Stimulated activated CD4-positive, alpha-beta T cell treated with anti-CD3 and anti-CD28 coated beads, Interleukin-1b, Interleukin-23, amount 100 ng/mL, for 1 hour (primary cell): ENCODE measurements at places on chromosomes 3 and 15.

DNA sequence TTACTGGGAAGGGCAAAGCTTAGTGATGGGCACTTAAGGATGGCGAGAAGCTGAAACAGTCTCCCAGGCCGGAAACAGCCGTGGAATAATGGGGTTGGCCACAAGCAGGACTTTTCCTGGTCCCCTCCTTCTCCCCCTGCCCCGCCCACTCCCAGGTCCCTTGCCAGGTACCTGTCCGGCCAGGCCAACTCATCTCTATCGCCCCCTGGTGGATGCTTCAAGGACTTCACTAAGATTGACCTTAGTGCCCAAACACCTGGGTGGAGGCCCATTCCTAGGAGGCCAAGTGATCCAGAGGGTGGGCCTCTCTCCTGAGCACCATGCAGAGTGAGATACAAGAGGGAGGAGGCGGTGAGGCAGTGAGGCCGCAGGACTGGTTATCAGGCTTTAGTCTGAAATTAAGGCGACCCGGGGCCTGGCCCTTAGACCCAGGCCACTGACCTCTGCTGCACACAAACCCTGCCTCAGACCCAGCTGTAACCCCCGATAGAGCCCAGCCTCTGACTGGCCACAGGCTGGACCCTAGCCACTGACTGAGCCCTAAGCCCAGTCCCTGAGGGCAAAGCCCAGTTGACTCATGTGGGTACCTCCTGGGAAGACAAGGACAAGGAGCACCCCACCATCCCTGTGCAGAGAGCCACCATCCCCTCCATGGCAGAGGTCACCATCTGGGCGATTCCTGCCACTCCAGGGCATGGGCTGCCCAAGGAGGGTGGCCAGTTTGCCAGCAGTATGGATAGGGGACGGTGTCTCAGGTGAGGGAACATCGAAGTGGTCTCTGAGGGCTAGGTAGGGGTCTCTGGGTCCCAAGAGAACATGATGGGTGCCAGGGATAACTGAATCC, 37.6 kb downstream of the VIPR1 start:
- DNase-seq: peak; percentile 38

DNA sequence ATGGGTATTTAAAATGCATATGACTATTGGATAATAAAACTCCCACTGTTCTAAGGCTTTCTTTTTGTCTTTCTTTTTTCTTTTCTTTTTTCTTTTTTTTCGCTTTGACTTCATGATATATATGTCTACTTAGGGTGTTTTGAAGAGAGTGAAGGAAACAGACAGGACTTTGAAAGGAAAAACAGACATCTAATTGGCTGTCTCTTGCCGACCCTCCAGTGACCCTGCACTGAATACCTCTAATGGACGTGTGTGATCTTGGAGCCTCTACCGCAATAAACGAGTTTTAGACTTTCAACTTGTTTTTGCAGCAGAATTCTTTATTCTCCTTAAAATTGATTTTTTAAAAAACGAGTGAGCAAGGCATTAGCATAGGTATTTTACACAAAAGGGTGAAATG, 158.1 kb upstream of the NR2F2 start:
- no peak for DNase-seq

GRCh38 chr3:106299300-106300098, 430.7 kb upstream of the CBLB start:
- no peak for DNase-seq

GRCh38 chr3:127175272-127175671, 17.7 kb upstream of the PRR23E start:
- DNase-seq: no peak

- no peak for DNase-seq
These were observed 2.9 kb upstream of the TBC1D5 start for GRCh38 chr3:17745301-17745700.

DNA sequence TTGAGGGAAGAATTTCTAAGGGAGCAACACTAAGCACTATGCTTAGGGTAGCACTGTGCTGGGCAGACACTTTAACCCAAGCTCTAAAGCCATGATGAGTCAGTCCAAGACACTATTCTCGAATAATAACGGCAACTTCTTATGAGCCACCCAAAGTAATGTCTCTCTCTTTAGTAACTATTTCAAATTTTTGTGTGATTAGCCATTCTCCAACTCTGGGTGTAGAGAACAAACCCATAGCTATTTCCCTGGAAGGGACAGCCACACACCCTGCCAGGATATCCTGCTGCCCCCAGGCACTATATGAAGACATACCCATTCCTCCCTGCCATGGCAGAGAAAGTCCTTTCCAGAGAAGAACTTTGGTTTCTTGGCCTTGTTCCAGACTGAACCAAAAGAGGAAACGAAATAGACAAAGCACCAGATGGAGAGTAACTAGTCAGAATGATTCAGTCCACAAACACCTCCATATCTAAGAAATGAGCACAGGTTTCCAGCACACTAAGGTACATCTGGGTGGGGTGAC, 384.9 kb upstream of the THBS1 start:
- no peak for DNase-seq

GRCh38 chr15:58994906-58995453, 7.5 kb downstream of the RNF111 start:
- DNase-seq: no peak

DNA sequence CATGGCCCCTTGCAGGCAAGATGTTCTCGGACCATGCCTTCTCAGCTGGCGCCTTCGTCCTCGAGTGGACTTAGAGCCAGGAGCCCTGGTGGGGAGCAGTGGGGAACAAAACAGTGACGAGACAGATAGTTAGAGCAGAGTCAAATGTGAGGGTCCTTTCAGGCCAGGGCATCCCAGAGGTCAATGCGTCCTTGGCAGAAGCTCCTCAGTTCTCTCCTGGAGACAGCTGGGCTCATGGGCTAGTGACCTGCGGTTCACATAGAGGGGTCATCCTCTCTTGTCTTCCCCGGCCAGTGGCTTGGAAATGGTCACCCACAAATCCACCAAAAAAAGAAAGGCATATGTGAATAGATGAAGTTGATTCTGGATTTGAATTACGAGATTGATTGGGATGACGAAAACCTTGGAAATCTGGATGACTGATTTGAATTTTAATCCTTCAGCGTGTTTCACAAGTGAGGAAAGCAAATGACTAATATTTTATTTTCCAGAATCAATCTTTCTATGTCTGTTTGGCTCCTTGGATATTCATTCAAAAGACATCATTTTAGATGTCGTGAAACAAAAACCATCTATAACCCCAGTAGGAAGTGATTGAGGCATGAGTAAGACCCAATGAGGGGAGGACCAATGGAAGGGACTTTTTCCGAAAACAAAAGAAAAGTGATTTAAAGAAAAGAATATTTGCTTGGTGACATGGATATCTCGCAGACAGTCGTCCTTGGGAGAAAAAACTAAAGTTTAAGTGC, 84.5 kb downstream of the ASB7 start:
- no peak for DNase-seq

- DNase-seq: no peak
These were observed 50.9 kb upstream of the MRPL3 start for GRCh38 chr3:131553495-131554247.

GRCh38 chr15:39315206-39315850, 265.6 kb upstream of the THBS1 start:
- no peak for DNase-seq

- DNase-seq: no peak
These were observed 50.2 kb upstream of the NSMCE3 start for GRCh38 chr15:29319823-29320222.

- no peak for DNase-seq
These were observed 26.2 kb downstream of the SLC2A2 start for GRCh38 chr3:171000281-171000680.

GRCh38 chr3:156175570-156175969, 55.2 kb downstream of the KCNAB1 start:
- DNase-seq: no peak

GRCh38 chr15:29454506-29454905, 184.9 kb upstream of the NSMCE3 start:
- no peak for DNase-seq

DNA sequence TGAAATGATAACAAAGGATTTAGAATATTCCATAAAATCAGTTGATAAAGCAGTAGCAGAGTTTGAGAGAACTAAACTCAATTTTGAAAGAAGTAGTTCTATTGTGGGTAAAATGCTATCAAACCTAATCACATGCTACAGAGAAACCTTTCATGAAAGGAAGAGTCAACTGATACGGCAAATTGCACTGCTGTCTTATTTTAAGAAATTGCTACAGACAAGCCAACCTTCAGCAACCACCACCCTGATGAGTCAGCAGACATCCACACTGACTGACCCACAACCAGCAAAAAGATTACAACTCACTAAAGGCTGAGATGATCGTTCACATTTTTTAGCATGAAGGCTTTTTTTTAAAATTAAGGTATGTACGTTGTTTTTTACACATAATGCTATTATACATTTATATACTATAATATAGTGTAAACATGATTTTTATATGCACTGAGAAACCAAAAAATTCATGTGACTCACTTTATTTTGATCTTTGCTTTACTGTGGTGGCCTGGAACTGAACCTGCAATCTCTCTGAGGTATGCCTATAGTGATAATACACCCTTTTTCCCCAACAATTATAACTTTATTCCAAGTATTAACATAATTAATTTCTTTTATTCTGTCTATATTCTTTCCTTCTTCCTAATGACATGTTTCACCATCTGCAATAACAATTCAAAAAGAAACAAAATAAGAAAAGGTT, 109.9 kb downstream of the TBC1D5 start:
- no peak for DNase-seq

DNA sequence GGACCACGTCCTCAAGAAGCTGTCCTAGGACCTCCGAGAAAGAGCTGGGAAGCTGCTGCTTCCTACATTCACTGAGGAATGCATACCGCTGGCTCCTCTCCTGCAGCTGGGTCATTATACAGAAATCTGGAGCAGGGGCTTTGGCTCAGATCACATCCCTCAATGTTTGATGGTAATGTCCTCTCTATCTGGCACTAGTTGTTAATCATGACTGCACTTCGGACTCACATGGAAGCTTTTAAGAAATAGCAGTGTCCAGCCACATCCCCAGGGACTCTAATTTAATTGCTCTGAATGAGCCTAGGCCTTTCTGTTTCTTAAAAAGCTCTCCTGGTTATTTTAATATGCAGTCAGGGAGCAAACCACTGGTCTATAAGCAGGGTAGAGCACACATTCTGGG, 25.7 kb upstream of the MYRIP start:
- DNase-seq: no peak

DNA sequence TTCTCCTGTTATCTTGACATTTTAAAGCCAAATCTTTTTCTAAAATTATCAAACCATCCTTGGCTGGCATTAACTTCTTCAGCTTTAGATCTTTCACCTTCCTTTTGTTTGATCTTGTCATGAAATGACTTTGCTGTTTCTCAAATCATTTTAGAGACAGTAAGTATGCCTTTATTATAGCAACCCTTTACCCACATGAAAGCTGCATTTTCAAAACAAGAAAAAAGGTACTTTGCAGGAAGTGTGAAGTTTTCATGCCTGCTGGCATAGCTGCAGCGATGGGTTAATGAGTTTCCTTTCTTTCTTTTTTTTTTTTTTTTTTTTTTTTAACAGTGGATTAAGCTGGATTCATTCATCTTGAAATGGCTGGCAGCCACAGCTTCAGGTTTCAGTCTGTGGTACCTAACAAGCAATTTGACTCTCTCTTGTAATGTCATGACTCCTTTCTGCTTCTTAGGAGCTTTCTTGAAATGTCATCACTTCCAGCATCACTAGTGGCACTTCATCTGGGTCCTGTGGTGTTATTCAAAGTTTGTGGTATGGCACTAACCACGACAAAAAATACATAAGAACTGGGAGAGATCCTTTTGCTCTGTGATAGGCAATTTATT, 18.8 kb downstream of the SLC25A26 start:
- no peak for DNase-seq

GRCh38 chr3:144957398-144958101, 985.9 kb downstream of the DIPK2A start:
- no peak for DNase-seq

- DNase-seq: no peak
These were observed 8.7 kb downstream of the IMPG2 start for GRCh38 chr3:101311676-101312075.

DNA sequence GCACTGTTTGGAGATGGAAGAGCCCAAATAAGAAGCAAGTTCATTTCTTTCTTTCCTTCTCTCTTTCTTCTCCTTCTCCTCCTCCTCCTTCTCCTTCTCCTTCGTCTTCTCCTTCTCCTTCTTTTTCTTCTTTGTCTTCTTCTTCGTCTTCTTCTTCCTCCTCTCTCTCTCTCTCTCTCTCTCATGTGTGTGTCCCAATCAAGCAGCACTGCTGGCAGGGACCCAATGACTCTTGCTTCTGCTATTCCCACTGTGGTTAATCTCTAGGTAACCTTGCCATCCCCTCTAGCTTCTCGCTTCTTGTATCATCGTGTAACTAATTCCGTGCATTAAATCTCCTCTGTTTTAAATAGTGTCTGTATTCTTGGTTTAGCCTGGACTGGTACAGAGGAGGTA, 26.1 kb upstream of the ZNF280D start:
- DNase-seq: no peak

GRCh38 chr3:99641982-99642381, 3.6 kb downstream of the COL8A1 start:
- DNase-seq: no peak

DNA sequence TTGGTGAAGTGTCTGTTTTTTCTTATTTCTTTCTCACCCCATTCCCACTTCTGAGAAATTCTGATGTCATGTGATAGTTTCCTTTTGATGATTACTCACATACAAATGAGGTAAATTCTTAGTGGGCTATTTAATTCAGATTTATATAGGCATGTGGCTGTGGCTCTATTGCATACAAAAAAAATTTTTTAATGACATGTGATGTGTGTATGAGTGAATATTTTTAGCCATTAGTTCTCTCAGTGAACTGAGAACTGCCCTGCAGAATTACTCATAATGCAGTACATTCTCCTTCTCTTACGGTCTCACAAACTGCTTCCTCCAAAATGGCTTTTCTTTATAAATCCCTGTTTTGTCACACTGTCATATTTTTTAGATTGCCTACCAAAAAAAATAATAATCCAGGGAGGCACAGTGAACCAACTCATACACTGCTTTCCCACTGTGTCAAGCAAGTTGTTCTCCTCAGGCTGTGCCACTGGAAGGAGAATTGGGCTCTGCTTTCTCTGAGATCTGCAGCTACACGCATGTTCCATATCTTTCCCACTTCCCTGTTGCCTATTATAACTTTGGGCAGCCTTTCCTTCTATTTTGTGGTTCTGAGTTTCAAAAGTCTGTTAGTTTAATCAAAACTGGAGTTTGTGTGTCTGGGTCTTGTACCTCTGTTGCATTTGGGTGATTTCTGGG, 415.7 kb upstream of the THBS1 start:
- DNase-seq: no peak

DNA sequence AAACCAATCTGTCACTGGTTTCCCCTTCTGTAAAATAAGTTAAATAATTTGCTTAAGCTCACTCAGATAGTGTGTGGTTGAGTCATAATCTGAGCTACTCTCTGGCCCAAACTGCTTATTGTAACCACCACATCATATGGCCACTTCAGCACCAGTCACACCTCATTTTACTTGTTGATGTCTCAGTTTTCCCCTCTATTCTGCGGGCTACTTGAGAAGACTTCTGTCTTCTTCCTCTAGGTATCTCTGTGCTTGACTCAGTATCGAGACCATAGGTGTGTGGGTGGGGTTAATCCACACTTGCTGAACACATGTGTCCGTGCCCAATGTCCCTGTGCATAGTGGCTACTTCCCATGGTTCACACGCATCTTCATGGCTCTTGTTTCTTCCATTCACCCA, 32.9 kb downstream of the CRYGS start:
- no peak for DNase-seq
